ENCODE measurements at places on chromosomes 6 and 20. TPM values are rescaled to one million over a fixed set of nuclear protein-coding genes. Genes with fewer than 3 reads are reported as not detected.
A peak's percentile ranks its signal among the peaks of the same experiment; 100 is the strongest.

- H3K4me3 ChIP-seq: no peak overlapping the region
- H3K27me3 ChIP-seq: no peaks in the 10 kb centered on the region
- peaks cover 25% of the 10 kb centered on the region for H3K4me1 ChIP-seq
- peak; percentile 53 for DNase-seq
- peak overlapping the region; percentile 48 for H3K27ac ChIP-seq
- no peaks in the 10 kb centered on the region for H3K36me3 ChIP-seq
These were observed 150.3 kb downstream of the CDK19 start for GRCh38 chr6:110664933-110665332.

- DNase-seq: no peak
- H3K27me3 ChIP-seq: no peaks in the 10 kb centered on the region
- peaks cover 18% of the 10 kb centered on the region for H3K4me1 ChIP-seq
- no peaks in the 10 kb centered on the region for H3K36me3 ChIP-seq
These were observed 100.8 kb upstream of the CNKSR3 start for GRCh38 chr6:154611241-154611640.

DNA sequence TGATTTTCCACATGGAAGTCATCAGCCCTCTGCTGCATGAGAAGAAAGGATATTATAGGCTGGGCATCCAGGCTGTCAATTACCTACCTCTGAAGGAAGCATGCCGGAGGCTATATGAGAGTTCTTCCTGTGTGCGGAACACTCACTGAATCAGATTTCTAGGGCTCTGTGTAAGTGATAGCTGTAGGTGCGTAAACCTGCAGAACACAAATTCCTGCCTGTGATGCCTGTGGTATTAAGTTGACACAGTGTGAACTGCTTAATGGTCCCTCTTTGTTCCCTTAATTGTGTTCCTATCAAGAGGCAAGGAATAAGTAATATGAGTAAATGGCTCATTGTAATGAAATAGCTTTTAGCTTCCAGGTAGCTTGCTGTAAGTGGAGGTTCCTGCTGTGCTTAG is 103.3 kb downstream of the ANKS1A start:
- H3K27me3 ChIP-seq: no peaks in the 10 kb centered on the region
- H3K36me3 ChIP-seq: peaks cover 24% of the 10 kb centered on the region
- DNase-seq: no peak
- H3K4me3 ChIP-seq: no peak overlapping the region
- no peak overlapping the region for H3K27ac ChIP-seq
- H3K4me1 ChIP-seq: peaks cover 9% of the 10 kb centered on the region

DNA sequence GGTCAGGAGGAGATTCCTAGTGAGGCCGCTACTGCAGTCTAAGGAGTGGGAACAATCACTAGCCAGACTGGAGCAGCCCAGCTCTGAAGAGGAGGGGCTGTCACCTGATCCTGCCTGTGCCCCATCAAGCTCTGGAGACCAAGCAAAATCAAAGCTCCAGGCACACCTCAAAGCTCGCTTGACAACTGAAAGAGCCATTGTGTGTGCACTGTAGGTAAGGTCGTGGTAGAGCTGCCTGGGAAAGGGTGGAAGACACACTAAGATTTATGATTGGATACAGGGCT is 58.2 kb downstream of the CSE1L start:
- no peaks in the 10 kb centered on the region for H3K27me3 ChIP-seq
- H3K4me3 ChIP-seq: no peak overlapping the region
- H3K36me3 ChIP-seq: peaks cover 38% of the 10 kb centered on the region
- DNase-seq: no peak
- H3K4me1 ChIP-seq: no peaks in the 10 kb centered on the region

DNA sequence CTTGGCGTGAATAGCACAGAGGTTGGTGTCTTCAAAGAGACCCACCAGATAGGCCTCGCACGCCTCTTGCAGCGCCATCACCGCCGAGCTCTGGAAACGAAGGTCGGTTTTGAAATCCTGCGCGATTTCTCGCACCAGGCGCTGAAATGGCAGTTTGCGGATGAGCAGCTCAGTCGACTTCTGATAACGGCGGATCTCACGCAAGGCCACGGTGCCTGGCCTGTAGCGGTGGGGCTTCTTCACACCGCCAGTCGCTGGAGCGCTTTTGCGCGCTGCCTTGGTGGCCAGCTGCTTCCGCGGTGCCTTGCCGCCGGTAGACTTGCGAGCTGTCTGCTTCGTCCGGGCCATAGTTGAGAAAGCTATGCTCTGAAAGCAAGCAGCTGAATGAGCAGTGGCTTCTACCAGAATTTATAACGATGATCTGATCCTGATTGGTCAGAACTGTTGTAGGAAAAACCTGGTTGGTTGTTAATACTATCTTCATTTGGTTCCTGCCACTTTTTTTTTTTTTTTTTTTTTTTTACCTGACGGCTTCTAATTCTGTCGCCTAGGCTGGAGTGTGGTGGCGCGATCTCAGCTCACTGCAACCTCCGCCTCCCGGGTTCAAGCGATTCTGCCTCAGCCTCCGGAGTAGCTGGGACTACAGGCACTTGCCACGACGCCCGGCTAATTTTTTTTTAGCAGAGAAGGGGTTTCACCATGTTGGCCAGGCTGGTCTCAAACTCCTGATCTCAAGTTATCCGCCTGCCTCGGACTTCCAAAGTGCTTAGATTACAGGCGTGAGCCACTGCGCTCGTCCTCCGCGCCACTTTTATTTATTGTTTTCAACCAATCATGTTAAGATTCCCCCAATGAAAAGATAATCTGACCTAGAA is 21.5 kb downstream of the OR2B2 start:
- DNase-seq: peak; percentile 94
- H3K27me3 ChIP-seq: no peaks in the 10 kb centered on the region
- peak overlapping the region; percentile 69 for H3K4me3 ChIP-seq

- no peak overlapping the region for H3K4me3 ChIP-seq
- no peak overlapping the region for H3K27ac ChIP-seq
- peaks cover 26% of the 10 kb centered on the region for H3K27me3 ChIP-seq
These were observed 99.8 kb downstream of the TAF4 start for GRCh38 chr20:61965606-61966491.

DNA sequence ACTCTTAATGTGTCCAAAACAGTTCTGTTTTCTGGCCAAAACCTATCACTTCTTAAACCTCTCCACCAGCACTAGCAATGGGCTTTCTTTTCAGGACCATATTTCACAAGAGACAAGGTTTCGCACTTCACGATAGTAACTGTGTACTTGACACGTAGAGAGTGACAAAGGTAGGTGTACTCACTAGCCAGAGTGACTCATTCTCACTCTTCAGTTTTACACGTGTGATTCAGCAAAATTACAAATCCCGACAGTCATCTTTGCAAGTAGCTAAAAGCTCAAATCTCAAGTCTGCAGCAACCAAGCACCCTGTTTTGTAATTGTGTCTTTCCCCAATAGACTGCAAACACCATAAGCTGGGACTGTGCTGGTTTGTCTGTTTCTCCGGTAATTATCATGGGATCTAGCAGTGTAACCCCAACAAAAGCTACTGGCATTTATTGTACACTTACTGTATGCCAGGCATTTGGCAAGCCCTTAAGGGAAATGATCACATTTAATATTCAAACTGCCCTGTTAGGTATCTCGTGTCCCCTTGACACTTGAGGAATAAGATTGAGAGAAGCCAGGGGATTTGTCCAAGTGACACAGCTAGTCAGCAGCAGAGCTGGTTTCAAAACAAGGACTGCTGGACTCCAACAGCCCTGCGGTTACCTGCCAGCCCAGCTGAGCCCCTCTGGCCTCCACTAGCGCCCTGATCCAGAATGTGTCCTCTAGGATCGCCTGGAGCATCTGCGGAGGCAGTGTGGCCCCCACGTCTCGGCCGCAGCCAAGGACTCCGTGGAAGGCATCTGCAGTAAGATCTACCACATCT is 9.9 kb downstream of the PCIF1 start:
- H3K36me3 ChIP-seq: peaks cover 86% of the 10 kb centered on the region
- H3K4me1 ChIP-seq: peaks cover 13% of the 10 kb centered on the region
- H3K4me3 ChIP-seq: no peak overlapping the region
- H3K27ac ChIP-seq: peak overlapping the region; percentile 27

- no peak for DNase-seq
- no peak overlapping the region for H3K4me3 ChIP-seq
- no peaks in the 10 kb centered on the region for H3K36me3 ChIP-seq
- H3K27ac ChIP-seq: no peak overlapping the region
These were observed 405.8 kb downstream of the PHF3 start for GRCh38 chr6:64041373-64041772.

GRCh38 chr6:44183783-44184182 is 25.2 kb downstream of the CAPN11 start:
- no peaks in the 10 kb centered on the region for H3K36me3 ChIP-seq
- no peak overlapping the region for H3K27ac ChIP-seq
- peaks cover 8% of the 10 kb centered on the region for H3K4me1 ChIP-seq
- H3K4me3 ChIP-seq: no peak overlapping the region

- no peaks in the 10 kb centered on the region for H3K36me3 ChIP-seq
- no peak for DNase-seq
- H3K4me1 ChIP-seq: no peaks in the 10 kb centered on the region
- H3K4me3 ChIP-seq: no peak overlapping the region
These were observed 116.7 kb upstream of the FRMD1 start for GRCh38 chr6:168195712-168196111.

DNA sequence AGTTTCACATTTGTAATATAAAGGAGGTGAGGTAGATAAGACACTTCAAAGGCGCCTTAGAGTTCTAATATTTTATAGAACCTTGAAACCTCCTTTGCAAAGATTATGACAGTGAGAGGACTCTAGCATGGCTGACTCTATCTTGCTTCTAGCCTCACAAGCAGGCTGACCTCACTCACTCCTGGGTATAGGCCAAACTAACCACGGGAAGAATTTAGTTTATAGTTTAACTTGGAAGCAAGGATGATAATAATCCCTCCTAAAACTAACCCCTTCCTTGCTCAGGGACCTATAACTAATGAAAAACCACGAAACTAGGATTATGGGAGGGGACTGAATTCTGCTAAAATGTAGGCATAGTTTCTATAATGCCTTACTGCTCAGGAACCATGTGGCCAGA is 84.3 kb downstream of the FILIP1 start:
- no peaks in the 10 kb centered on the region for H3K36me3 ChIP-seq
- H3K4me3 ChIP-seq: no peak overlapping the region
- peaks cover 13% of the 10 kb centered on the region for H3K4me1 ChIP-seq
- H3K27me3 ChIP-seq: no peaks in the 10 kb centered on the region

DNA sequence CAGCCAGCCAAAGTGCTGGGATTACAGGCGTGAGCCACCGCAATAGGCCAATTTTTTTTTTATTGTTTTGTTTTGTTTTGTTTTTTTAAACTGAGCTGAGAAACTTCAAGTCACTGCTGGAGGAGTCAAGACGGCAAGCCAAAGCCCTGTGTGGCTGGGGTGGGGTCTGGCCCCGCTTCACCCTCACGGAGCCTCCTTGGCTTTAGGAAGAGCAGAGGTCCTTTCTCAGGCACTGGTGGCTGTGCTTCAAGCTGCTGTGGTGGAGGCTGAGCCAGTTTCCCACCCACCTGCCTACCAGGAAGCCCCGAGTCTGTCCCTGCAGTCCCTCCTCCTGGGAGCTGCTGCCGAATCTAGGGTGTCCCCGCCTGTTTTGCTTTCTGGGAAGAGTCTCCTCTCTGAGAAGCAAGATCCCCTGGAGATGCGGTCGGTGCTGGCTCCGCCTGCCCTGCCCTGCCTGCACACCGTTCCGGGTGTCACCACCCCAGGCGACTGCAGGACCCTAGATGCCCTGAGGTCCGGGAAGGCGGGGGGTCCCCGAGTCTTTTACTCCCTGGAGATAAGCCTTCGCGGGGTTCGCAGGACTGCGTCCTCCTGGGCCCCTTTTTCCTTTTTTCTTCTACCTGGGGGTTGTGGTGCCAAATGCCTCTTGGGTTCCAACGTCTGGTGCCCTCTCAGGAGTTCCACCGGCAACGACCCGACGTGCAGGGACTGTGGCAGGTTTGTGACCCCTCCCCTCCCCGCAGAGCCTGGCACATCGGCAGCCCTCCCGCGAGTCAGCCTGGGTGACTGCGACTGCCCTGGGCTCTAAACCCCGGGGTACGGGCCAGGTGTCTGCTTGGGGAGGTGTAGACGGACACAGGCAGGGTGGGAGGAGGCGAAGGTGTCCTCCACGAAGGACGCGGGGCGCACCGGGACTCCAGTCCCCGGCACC is 100.7 kb downstream of the TAF4 start:
- no peak overlapping the region for H3K27ac ChIP-seq
- no peaks in the 10 kb centered on the region for H3K4me1 ChIP-seq
- peak; percentile 89 for DNase-seq
- no peak overlapping the region for H3K4me3 ChIP-seq

Gene GPSM3
- total RNA-seq: 0.88 TPM

Gene SLC52A3
- total RNA-seq: not detected

Gene CUL9
- total RNA-seq: 34.5 TPM

Data from osteoblast (primary cell).